ENCODE measurements at places on chromosomes 3 and 15. TPM values are rescaled to one million over a fixed set of nuclear protein-coding genes. Genes with fewer than 3 reads are reported as not detected.

LTF gene
- 188 TPM for total RNA-seq

SH2D7 gene
- not detected for total RNA-seq

FAM107A gene
- 83.6 TPM for total RNA-seq

LIPH gene
- 26.1 TPM for total RNA-seq

HIGD2B gene
- not detected for total RNA-seq

ADGRG7 gene
- total RNA-seq = not detected

GRCh38 chr3:11050666-11051323, 58.2 kb downstream of the SLC6A1 start:
- H3K27me3 ChIP-seq = no peaks in the 10 kb centered on the region
- H3K27ac ChIP-seq = no peak overlapping the region
- H3K36me3 ChIP-seq = no peaks in the 10 kb centered on the region
- no peak overlapping the region for H3K4me3 ChIP-seq
- DNase-seq = no peak

DNA sequence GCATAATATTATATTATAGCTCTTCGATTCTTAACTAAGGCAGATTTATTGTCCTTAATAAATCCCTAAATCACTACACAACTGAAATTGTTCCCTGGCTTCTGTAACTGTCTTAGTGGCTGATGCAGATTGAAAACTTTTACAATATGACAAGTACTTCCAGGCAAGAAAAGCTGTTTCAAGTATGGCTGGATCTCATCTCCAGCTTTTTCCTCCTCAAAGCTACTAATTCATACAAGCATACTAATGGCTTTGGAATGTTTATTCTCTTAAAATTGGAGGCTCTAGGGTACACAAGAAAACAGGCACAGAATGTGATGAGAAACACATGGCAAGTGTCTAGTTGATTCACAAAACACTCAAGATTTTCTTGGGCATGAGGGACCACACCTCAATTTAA, 351.5 kb upstream of the ICE2 start:
- no peaks in the 10 kb centered on the region for H3K4me1 ChIP-seq
- no peaks in the 10 kb centered on the region for H3K27me3 ChIP-seq
- no peak overlapping the region for H3K4me3 ChIP-seq
- no peak overlapping the region for H3K27ac ChIP-seq
- DNase-seq = peak; percentile 22

- no peaks in the 10 kb centered on the region for H3K27me3 ChIP-seq
- no peak overlapping the region for H3K27ac ChIP-seq
- no peak overlapping the region for H3K4me3 ChIP-seq
- no peaks in the 10 kb centered on the region for H3K36me3 ChIP-seq
Observed at GRCh38 chr3:184651904-184652303, 60.0 kb downstream of the MAGEF1 start.

DNA sequence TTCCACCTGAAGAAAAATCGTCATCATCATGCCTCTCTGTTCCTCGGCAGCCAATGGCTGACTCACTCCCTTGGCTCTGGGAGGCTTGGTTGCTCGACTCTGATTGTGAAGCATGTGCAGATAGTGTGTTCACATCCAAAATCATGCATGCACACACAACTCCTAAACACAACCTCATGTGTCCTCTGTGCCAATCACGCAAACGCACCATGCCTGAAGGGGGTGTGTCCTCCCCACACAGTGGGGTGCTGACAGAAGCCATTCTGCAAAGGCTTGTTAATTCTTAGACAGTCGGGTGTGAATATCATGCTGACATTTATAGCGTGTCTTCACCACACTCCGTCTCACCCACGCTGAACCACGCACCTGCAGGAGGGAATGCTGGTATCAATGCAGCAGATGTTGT, 11.4 kb upstream of the CCDC174 start:
- DNase-seq = no peak
- no peaks in the 10 kb centered on the region for H3K4me1 ChIP-seq
- H3K27me3 ChIP-seq = no peaks in the 10 kb centered on the region
- no peak overlapping the region for H3K4me3 ChIP-seq
- H3K36me3 ChIP-seq = no peaks in the 10 kb centered on the region

GRCh38 chr3:187736418-187736871, 8.8 kb downstream of the BCL6 start:
- no peak overlapping the region for H3K4me3 ChIP-seq
- H3K36me3 ChIP-seq = no peaks in the 10 kb centered on the region
- H3K4me1 ChIP-seq = peaks cover 9% of the 10 kb centered on the region
- H3K27me3 ChIP-seq = no peaks in the 10 kb centered on the region

GRCh38 chr3:137692803-137693431, 71.2 kb upstream of the SOX14 start:
- DNase-seq = peak; percentile 1
- no peaks in the 10 kb centered on the region for H3K4me1 ChIP-seq
- H3K36me3 ChIP-seq = no peaks in the 10 kb centered on the region
- H3K27ac ChIP-seq = no peak overlapping the region
- no peaks in the 10 kb centered on the region for H3K27me3 ChIP-seq
- no peak overlapping the region for H3K4me3 ChIP-seq

DNA sequence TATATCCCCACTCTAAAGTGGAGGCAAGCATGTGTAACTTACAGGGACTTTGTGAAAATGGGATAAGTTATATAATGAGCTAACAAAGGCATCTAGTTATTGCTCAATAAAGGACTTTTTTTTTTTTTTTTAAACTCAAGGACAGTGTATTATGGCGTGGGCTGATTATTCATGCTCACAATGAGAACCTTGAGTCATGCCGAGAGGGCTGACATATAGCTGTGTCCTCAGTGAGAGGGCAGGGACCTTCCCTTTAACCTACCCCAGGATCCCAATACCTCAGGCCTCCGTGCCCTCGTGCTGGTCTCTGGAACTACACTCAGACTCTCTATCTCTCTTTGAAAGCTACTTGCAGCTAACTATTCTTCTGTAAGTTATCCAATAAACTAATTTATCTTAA, 319.9 kb upstream of the ICE2 start:
- no peak for DNase-seq
- no peaks in the 10 kb centered on the region for H3K36me3 ChIP-seq

GRCh38 chr3:100331660-100332059, 2.9 kb upstream of the NIT2 start:
- no peak for DNase-seq
- no peaks in the 10 kb centered on the region for H3K27me3 ChIP-seq
- no peak overlapping the region for H3K4me3 ChIP-seq

- H3K4me3 ChIP-seq = no peak overlapping the region
- peaks cover 22% of the 10 kb centered on the region for H3K4me1 ChIP-seq
- peak overlapping the region; percentile 97 for H3K27ac ChIP-seq
- DNase-seq = peak; percentile 89
- H3K36me3 ChIP-seq = peaks cover 29% of the 10 kb centered on the region
Observed at GRCh38 chr15:39579487-39580116, 1.3 kb upstream of the THBS1 start.

- no peaks in the 10 kb centered on the region for H3K27me3 ChIP-seq
- no peaks in the 10 kb centered on the region for H3K36me3 ChIP-seq
- peak overlapping the region; percentile 43 for H3K27ac ChIP-seq
Observed at GRCh38 chr3:37703626-37704025, 158.1 kb upstream of the CTDSPL start.

- H3K36me3 ChIP-seq = no peaks in the 10 kb centered on the region
- H3K27ac ChIP-seq = no peak overlapping the region
- no peak overlapping the region for H3K4me3 ChIP-seq
- peak; percentile 28 for DNase-seq
- H3K27me3 ChIP-seq = no peaks in the 10 kb centered on the region
Observed at GRCh38 chr3:106428565-106428994, 559.8 kb upstream of the CBLB start.

DNA sequence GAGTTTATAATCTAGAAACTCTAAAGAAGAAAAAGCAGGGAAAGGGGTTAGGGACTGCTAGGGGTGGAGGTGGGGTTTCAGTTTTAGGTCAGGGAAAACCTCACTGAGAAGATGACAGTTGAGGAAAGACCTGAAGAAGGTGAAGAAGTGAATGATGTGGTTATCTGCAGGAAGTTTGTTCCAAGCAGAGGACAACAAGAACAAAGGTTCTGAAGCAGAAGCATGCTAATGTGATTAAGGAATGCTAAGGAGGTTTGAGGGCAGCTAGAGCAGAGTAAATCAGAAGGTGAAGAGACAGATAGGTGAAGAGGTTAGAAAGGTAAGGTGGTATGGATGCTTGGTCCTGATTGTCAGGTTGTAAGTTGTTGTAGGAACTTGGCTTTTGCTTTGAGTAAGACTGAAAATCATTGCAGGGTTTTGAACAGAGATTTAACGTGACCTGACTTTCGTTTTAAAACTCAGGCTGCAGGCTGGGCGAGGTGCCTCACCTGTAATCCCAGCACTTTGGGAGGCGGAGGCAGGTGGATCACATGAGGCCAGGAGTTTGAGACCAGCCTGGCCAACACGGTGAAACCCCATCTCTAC, 8.6 kb downstream of the OXSR1 start:
- H3K36me3 ChIP-seq = no peaks in the 10 kb centered on the region
- no peak overlapping the region for H3K4me3 ChIP-seq
- H3K27ac ChIP-seq = no peak overlapping the region
- H3K4me1 ChIP-seq = peaks cover 9% of the 10 kb centered on the region
- DNase-seq = no peak
- H3K27me3 ChIP-seq = no peaks in the 10 kb centered on the region

DNA sequence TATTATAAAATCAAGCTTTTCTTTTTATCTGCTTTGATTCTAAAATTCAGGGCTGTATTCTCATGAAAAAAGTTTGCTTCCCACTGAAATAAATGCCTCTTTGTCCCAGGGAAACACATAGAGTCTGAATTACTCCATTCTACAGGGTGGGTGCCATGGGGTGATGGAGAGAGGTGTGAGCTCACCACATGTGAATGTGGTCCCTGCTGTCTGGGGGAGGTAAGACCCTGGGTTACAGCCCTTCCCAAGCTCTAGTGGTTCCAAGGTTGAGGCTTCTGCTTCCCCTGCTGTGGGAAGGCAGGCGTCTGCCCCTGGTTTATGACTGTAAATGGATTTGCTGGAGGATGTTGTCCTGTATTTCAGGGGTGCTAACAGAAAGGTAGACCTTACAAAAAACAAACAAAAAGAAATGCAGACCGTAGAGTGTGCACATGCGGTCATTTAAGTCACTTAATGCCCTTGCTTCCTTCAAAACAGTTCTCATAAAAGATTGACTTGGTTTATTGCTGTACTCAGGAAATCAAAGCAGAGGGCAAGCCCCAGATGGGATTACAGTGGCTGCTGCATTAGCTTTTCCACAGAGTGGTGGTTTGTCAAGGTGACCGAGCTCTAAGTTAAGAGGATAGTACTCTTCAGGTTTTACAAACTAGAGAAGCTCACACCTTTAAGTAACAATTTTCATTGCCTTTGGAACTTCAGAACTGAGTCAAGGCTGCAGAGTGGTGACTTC, 49.2 kb downstream of the CTDSPL start:
- no peaks in the 10 kb centered on the region for H3K36me3 ChIP-seq
- no peak overlapping the region for H3K4me3 ChIP-seq
- H3K27ac ChIP-seq = no peak overlapping the region
- DNase-seq = no peak
- no peaks in the 10 kb centered on the region for H3K27me3 ChIP-seq
- H3K4me1 ChIP-seq = peaks cover 25% of the 10 kb centered on the region

DNA sequence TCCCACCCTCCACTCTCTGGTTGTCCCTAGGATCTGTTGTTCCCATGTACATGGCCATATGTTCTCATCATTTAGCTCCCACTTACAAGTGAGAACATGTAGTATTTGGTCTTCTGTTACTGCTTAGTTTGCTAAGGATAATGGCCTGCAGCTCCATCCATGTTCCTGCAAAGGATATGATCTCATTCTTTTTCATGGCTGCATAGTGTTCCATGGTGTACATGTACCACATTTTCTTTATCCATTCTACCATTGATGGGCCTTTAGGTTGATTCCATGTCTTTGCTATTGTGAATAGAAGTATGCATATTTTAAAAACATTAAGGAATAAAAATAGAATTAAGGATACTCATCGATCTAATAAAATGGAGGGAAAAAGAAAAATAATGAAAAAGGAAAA, 278.4 kb downstream of the MBNL1 start:
- no peak for DNase-seq
- no peaks in the 10 kb centered on the region for H3K4me1 ChIP-seq
- H3K27ac ChIP-seq = no peak overlapping the region
- no peaks in the 10 kb centered on the region for H3K36me3 ChIP-seq

DNA sequence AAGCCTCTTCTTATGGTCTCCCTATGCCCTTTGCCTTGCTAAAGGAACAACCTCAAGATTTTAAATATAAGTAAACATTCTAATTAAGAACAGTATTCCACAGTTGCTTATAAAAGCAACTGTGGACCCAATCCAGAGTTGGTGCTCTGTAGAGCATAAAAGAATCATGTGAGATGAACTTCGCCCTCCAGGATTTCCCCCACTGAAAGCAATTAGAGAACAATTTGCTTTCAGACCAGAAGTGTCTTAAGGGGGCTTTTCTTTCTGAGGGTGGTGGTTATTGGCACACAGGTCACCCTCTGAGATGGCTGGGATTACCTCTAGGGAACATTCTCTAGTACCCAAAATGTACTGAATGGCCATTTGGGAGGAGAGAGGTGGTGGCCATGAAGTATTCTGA, 10.6 kb downstream of the ZNF592 start:
- H3K27ac ChIP-seq = peak overlapping the region; percentile 24
- H3K36me3 ChIP-seq = no peaks in the 10 kb centered on the region
- no peaks in the 10 kb centered on the region for H3K27me3 ChIP-seq
- no peak overlapping the region for H3K4me3 ChIP-seq

- no peak overlapping the region for H3K27ac ChIP-seq
- no peak for DNase-seq
- no peaks in the 10 kb centered on the region for H3K27me3 ChIP-seq
- H3K36me3 ChIP-seq = no peaks in the 10 kb centered on the region
- H3K4me3 ChIP-seq = no peak overlapping the region
Observed at GRCh38 chr3:14522129-14522691, 17.9 kb downstream of the GRIP2 start.

- no peaks in the 10 kb centered on the region for H3K27me3 ChIP-seq
- no peaks in the 10 kb centered on the region for H3K36me3 ChIP-seq
- no peaks in the 10 kb centered on the region for H3K4me1 ChIP-seq
- H3K4me3 ChIP-seq = no peak overlapping the region
- no peak overlapping the region for H3K27ac ChIP-seq
Observed at GRCh38 chr15:64282701-64283100, 73.3 kb downstream of the CSNK1G1 start.

DNA sequence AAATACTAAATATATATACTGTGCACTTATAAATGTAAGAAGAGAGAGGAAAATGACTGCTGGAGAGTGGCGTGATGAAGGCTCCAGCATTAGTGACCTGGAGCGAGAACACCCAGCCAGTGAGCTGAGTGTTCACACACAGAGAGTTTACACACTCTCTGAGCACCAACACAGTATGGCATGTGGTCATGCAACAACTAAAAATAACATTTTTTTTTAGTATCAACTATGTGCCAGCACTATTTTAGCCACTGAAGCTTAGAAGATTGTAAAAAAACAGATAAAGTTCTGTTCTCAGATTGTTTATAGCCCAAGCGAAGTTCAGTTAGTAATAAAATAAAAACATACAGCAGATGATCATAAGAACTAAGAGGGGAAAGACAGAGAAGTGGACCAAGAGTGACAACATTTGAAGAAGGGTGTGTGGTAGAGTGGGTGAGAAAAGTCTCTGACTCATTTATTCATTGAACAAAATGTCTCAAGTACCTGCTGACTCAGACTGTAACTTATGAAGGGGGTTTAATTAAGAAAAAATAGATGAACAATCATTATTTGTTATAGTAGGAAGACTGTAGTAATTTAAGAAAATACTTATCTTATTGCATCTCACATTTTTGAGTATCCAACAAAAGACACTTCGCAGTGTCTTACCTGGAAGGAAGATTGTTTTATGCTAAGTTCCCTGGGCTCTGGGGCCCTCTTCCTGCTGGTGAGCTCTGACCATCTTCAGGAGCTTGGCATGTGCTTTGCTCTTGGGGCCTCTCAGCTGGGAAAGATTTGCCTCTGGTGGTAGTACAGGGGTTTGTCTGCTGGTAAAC, 43.8 kb downstream of the GAP43 start:
- no peak overlapping the region for H3K4me3 ChIP-seq
- no peak overlapping the region for H3K27ac ChIP-seq
- peaks cover 10% of the 10 kb centered on the region for H3K4me1 ChIP-seq
- no peaks in the 10 kb centered on the region for H3K36me3 ChIP-seq

All from lung (tissue), 17 donors.